Muscle of arm (tissue), 14 donors: ENCODE measurements at places on chromosomes 3 and 15. TPM values are rescaled to one million over a fixed set of nuclear protein-coding genes. Genes with fewer than 3 reads are reported as not detected.

The THPO gene
- 1.5 TPM for polyA plus RNA-seq

The INKA1 gene
- polyA plus RNA-seq = not detected

The KLHL6 gene
- polyA plus RNA-seq = 1.1 TPM

The IQCF5 gene
- polyA plus RNA-seq = not detected

The LRRC34 gene
- polyA plus RNA-seq = 7.3 TPM

GRCh38 chr3:171977860-171978259 lies 61.5 kb upstream of the FNDC3B start:
- no peak for DNase-seq

DNA sequence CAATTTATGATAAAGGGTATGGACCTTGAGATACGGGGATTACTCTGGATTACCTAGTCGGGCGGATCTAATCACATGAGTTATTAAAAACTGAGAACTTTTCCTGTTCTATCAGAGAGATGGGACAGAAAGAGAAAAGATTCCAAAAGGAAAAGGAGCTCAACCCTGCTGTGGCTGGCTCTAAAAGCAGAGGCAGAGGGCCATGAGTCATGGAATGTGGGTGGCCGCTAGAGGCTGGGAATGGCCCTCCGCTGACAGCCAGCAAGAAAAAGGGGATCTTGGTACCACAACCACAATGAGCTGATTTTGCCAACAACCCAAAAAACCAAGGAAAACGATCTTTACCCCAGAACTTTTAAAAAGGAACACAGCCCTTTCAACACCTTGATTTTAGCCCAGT lies 210.0 kb downstream of the MAGI1 start:
- no peak for DNase-seq

DNA sequence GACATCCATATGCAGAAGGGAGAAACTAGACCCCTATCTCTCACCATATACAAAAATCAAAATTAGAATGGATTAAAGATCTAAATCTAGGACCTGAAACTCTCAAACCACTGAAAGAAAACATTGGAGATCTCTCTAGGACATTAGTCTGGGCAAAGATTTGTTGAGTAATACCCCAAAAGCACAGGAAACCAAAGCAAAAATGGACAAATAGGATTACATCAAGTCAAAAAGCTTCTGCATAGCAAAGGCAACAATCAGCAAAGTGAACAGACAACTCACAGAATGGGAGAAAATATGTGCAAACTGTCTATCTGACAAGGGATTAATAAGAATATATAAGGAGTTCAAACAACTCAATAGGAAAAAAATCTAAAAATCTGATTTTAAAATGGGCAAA lies 54.8 kb downstream of the MYO9A start:
- no peak for DNase-seq

DNA sequence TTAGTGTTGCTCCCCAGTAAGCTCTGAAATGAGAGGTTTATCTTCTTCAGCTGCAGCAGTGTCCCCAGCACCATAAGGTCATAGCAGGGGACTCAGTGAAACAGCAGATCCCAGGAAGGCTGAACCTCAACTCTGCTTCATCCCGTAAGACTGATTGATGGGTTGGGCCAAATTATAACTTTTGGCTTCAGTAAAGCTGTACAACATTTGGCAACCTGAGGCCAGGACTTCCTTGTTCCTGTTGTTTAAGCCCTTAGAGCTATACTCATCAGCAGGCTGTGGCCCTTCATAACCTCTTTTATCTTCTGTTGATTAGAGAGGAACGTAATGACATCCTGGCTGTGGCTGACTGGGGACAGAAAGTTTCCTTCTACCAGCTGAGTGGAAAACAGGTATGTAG lies 29.0 kb downstream of the IFT122 start:
- DNase-seq = no peak

GRCh38 chr3:169295912-169296570 lies 367.5 kb downstream of the MECOM start:
- DNase-seq = no peak
